Activated CD4-positive, alpha-beta T cell treated with anti-CD3 and anti-CD28 coated beads, Interleukin-2, Interleukin-6, amounts not matched to agents 100 ng/mL and 50 ng/mL, durations not matched to agents 16 hours and 8 hours (primary cell): ENCODE measurements at places on chromosomes 7 and 10.

DNA sequence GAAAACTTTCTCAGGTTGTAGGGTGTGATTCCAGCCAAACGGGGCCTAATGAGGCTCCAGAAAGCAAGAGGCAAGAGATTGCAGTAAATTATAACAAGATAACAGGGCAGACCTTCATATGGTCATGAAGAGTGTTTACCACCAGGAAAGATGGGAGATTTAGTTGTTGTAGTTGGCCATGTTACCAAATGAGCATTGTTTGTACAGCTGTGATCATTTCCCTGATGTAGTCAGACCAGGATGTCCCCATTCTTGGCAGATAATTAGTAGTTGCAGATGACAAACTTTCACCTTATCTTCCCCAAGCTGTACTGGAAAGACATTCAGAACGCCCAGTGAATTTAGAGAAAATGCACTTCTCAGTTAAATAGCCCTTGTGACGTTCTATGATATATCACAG is 630.8 kb downstream of the ANKRD7 start:
- no peak for DNase-seq

GRCh38 chr7:159145490-159145855 is 806 bp upstream of the VIPR2 start:
- no peak for DNase-seq

DNA sequence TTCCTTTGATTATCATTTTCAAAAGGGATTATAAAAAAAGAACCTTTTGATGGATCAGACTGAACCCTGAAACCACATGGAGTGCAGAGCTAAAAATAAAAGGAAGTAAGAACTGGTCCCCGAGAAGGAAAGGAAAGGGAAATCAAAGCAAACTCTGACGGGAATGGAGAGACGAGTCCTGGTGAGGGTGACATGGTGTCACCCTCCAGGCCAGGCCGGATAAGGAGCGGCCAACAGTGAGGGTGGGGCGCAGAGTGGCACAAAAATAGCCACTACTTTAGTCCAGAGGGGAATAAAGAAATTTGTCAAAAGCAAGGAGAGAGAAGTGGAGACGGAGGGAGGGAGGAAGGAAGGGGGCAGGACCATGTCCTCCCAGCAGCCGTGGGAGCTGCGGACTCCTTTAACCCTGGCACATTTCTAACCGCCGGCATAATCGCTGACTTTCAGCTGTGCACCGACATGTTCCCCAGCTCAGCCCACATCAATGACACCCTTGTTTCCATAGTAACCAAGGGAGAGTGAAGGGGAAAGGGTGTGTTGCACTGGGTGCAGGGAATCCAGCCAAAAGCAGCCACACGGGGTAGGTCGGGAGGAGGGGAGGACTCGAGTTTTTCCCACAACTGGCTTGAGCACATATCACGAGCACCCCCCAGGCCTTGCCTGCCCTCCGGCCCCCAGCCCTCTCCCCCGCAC is 29.7 kb downstream of the TRIM8 start:
- peak; percentile 76 for DNase-seq

- no peak for DNase-seq
These were observed 102.1 kb downstream of the DOCK4 start for GRCh38 chr7:112104120-112104519.

DNA sequence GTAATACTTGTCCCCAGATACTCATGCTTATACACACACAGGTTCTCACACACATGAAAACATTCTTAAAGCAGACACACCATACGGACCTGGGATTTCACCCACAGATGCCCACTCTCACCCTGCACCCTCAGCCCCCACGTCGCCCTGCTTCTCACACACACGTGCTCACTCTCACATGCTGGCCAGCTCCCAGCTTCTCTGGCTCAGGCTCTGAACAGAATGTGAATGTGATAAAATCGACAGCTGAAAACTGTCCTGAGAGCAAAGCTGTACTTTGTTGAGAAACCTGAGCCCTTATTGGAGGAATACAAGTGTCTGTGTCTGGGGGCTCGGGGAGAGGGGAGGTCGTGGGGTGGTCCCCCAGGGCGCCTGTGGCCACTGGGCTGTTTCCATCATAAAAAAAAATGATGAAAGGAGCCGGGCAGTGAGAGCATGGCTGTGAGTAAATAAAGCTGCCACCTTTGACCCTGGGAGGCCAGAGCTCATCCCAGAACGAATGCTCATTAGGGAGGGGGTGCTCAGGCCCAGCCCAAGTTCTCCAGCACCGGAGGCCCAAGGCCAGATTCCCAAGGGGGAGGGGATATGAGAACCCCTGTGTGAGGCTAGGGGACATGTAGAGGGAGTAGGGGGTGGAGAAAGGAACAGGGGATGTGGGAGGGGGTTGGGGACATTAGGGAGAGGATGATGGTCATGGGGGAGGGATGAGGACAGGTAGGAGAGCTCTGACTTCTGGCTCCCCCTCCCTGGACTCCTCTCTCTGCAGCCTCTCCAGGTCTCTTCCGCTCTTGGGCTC is 18.1 kb upstream of the TLX1 start:
- DNase-seq, result no peak

- DNase-seq, result no peak
These were observed 158.1 kb upstream of the CHST15 start for GRCh38 chr10:124251317-124252065.

DNA sequence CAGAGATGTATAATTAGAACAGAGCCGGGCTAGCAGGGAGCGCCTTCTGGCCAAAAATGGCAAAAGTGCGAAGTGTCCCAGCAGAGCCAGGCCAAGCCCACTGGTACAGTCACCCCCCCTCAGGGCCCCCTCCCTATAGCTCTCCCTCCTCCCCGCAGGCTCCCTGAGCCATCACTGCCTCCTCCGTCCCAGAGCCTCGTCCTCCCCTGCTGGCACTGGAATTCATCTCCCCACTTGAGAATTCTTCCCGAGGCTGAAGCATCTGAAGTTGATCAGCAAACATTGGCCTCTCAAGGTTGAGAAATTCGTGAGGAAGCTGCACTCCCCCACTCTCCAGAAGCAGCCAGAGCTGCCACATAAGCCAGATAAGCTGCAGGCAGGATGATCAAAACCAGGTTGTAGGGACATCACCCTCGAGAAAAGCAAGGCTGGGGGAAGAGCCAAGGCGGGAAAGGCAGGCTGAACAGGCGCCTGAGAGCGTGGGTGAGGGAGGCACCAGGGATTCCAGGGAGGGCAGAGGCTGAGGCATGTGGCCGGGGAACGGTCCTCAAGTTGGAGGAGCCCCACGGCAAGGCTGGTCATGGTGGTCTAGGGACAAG is 23.4 kb downstream of the CAMK2G start:
- DNase-seq, result no peak

DNA sequence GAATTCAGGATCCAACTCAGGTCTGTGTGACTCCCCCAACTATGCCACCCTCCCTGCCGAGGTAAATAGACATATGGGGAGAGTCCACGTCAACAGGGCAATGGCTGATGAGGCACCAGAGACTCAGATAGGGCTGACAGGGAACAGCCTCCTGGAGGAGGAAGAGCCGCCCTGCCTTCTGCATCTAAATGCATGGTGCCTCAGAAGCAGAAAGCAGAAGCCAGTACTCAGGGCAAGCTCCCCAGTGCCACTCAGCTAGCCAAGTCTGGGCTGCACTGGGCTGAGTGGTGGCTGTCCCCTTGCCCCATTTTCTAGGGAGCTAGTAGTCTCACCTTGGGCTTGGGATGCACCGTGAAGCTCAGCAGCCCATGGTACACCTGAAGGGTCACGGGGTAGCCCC is 11.0 kb downstream of the RRP12 start:
- DNase-seq, result no peak

GRCh38 chr10:73871295-73872189 is 2.8 kb downstream of the CAMK2G start:
- no peak for DNase-seq

GRCh38 chr10:15316871-15317464 is 54.1 kb downstream of the FAM171A1 start:
- no peak for DNase-seq

GRCh38 chr7:106201164-106201563 is 83.6 kb downstream of the NAMPT start:
- no peak for DNase-seq

DNA sequence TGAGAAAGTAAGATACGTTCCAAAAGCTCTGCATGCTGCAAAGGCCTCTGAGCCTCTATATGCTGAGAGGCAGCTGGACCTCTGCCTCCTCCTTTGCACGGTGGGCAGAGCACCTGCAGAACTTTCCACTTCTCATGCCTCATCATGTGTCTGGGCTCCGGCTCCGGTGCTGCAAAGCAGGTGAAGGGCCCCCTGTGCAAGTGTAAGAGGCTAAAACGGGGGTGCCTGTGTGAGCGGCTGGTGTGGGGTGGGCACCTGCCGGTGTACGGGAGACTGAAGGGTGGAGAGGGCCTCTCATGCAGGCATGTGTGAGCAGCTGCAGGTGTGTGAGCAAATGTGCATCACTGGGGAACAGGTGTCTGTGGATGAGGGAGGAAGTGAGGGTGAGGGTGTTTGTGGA is 121.0 kb downstream of the KCNMA1 start:
- no peak for DNase-seq

- DNase-seq, result peak; percentile 31
These were observed 148.8 kb upstream of the AGR3 start for GRCh38 chr7:17030559-17030958.

GRCh38 chr10:126940670-126941310 is 35.6 kb downstream of the DOCK1 start:
- DNase-seq, result no peak

DNA sequence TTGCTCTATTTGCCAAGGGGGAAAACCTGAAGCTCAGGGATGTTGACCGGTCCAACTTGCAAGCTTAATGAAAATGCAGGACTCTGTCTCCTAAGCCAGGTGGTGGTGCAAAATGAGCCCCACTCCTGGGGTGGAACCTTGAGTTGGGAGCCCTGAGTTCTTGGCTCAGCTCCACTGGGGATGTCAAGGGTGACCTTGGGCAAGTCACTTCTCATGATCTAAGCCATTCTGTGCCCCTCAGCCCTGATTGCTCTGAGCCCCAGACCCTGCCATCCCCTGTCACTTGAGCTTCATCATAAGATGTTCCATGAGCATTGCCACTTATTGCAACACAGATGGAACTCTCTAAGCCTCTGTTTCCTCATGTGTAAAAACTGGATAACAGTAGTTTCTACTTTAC is 33.9 kb downstream of the MYL10 start:
- DNase-seq, result no peak

DNA sequence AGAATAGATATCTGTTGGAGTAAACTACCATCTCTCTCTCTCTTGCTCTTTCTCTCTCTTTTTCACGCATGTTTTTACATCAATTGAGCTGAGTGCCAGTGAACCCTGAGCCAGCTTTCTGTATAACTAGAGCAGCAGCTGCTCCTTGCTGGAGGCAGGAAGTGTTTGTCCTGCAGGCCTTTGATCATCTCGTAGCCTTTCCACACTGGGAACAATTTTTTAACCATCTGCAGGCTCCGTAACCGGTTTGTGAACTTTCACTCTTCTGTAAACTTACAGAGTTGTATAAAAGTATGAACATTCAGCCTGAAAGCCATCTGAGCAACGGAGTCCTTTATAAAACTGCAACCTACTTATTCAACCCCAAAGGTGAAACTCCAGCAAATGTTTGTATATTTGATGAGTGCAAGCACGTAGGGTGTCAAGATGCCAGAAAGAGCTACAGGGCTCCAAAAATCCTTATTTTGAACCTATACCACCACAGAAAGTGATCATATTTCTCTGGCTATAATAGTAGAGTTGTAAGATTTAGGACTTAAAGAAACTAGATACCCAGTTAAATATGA is 162.8 kb upstream of the NFE2L3 start:
- no peak for DNase-seq

- no peak for DNase-seq
These were observed 673.3 kb upstream of the LRRN3 start for GRCh38 chr7:110417611-110418010.

DNA sequence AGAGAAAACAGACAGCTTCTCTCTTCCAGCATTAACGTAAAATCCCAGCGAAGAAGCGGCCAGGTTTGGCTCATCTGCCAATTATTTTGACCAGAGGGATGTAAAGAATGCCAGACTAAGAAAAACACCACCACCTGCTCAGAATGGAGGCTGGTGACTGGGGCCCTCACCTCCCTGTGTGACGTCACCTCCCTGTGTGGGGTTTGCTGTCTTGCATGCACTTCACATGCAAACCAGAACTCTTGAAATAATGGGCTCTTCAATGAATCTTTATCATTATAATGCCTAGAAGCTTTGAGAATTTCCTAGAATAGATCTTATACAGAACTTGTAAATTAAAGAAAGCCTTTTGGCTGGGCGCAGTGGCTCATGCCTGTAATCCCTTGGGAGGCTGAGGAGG is 101.8 kb upstream of the WAC start:
- DNase-seq, result no peak

DNA sequence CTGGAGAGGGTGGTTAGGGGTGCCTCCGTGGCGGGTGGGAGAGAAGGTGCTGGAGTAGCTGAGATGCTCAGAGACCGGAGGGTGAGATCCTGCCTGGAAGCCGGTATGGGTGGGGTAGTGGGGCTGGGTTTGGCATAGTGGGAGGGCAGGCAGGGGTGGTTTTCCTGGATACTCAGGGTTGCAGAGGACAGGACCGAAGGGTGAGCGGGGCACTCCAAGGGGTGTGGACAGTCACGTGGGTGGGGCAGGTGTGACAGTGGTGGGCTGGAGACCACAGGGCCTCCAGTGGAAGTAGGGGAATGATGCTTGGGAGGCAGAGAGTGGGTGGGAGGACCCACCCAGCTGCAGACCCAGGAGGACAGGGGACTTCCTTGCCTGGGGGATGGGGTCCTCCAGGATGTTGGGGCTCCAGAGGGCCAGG is 1.9 kb downstream of the SCART1 start:
- DNase-seq, result no peak

- no peak for DNase-seq
These were observed 244.0 kb downstream of the HGF start for GRCh38 chr7:81525841-81526240.

DNA sequence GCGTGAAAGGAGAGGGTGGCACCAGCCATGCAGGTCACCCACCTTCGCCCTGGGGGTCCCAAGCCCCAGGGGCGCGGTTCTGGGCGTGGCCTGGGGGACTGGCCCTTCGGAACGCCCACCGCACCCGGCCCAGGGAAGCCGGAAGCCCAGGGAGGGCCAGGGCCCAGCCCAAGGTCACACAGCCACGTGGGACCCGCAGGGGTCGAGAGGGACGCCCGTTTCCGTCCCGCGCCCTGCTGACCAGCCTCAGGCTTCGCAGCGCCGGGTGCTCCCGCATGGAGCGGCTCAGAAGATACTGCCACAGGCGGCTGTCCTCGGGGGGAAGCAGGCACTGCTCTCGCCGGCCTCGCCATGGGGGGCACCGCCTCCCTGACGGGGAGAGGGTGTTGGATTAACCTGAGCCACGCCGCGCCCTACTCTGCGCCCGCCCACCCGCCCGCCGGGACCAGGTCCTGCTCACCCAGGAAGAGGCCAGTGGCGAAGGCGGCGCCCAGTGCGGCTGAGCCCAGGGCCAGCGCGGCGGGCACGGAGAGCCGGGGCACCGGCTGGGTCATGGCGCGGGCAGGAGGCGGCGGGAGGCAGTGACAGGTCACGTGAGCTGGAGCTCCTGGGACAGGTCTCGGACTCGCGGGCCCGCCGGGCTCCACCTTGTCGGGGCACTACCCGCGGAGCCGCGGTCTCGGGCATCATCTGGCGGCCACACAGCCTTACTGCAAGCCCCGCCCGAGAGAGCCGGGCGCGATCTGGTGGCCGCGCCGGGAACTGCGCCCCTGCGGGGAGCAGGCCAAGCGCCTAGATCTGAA is at the start of gene COMTD1:
TSS of gene COMTD1 (minus strand) at position 583 of the 803 bp plus-strand sequence. CDS start at position 554, 29 bp downstream.
- DNase-seq, result peak; percentile 98

GRCh38 chr7:150756858-150757257 is 19.6 kb downstream of the GIMAP5 start:
- DNase-seq, result peak; percentile 70

- no peak for DNase-seq
These were observed 665 bp downstream of the INSYN2A start for GRCh38 chr10:127195571-127196281.
